Endothelial cell (in vitro differentiated cells): ENCODE measurements at places on chromosomes 13 and 19. TPM values are rescaled to one million over a fixed set of nuclear protein-coding genes. Genes with fewer than 3 reads are reported as not detected.
A peak's percentile ranks its signal among the peaks of the same experiment; 100 is the strongest.

PSG3 gene
- total RNA-seq, result not detected

ERVV-1 gene
- total RNA-seq, result not detected

SHC2 gene
- total RNA-seq, result 46.9 TPM

IZUMO4 gene
- 8.9 TPM for total RNA-seq

DNA sequence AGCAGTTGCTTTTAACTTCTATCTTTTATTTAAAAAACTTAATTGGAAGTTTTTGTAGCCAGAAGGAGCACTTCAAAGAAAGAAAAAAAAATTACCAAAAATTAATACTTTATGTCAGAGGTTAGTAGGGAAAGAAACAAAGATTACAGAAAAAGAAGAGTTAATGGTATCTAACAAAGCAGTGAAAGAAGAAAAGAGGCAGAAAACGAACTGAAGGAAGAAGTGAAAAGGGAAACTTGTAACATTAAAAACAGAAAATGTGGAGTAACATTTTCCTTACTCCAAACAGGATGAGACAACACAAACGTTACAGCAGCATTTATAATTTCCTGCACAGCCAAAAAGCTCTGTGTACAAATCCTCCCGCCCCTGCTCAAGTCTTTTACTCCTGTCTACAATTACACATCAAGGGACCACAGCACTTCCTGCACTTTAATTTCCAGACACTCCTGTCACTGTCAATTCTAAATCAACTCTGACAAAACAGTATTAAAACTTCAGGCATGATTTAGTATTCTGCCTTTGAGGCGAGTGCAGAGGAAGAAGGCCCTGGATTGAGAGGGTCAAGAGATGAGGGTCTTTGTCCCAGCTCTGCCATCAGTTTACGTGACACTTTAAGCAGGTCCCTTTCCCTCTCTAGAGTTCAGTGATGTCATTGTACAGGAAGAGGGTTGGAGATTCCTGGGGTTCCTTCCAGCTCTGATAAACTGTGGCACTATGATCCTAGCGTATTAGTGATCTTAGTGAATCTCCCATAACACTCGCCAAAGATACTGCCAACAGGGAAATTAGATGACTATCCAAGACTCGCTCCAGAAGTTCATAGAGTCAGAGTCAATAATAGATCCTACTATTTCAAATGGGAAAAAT lies 53.2 kb upstream of the LSM14A start:
- H3K27me3 ChIP-seq, result peaks cover 1% of the 10 kb centered on the region
- H3K27ac ChIP-seq, result no peak overlapping the region
- DNase-seq, result no peak
- no peak overlapping the region for H3K4me3 ChIP-seq

DNA sequence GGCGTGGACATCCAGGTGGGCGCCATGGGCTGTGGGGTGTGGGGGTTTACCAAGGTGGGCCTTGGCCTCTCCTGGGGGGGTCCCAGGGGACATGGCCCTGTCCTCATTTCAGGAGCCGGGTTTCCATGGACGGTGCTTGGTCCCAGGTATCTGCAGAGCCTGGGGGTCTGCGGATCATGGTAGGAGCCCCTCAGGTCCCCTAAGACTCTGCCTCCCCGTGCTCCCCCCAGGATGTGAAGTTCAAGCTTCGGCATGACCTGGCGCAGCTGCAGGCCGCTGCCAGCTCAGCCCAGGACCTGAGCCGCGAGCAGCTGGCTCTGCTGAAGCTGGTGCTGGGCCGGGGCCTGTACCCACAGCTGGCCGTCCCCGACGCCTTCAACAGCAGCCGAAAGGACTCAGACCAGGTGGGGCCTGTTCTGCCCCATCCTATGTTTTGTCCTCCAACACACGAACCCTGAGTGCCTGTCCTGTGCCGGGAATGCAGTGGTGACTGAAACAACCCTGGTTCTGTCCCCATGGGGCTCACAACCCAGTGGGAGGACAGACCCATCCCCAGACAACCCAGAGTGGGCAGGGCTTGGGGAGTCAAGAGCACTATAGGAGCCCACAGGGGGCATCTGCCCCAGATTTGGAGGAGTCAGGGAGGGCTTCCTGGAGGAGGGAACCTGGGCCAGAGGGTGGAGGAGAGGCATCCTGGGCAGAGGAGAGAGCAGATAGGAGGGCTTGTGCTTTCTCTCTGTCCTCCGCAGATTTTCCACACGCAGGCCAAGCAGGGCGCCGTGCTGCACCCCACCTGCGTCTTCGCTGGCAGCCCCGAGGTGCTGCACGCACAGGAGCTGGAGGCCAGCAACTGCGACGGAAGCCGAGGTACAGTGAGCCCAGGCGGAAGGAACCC lies 26.8 kb downstream of the DHX34 start:
- peaks cover 2% of the 10 kb centered on the region for H3K27me3 ChIP-seq
- H3K4me1 ChIP-seq, result peaks cover 2% of the 10 kb centered on the region
- H3K4me3 ChIP-seq, result peak overlapping the region; percentile 51
- no peak for DNase-seq
- H3K27ac ChIP-seq, result no peak overlapping the region
- peaks cover 29% of the 10 kb centered on the region for H3K36me3 ChIP-seq

DNA sequence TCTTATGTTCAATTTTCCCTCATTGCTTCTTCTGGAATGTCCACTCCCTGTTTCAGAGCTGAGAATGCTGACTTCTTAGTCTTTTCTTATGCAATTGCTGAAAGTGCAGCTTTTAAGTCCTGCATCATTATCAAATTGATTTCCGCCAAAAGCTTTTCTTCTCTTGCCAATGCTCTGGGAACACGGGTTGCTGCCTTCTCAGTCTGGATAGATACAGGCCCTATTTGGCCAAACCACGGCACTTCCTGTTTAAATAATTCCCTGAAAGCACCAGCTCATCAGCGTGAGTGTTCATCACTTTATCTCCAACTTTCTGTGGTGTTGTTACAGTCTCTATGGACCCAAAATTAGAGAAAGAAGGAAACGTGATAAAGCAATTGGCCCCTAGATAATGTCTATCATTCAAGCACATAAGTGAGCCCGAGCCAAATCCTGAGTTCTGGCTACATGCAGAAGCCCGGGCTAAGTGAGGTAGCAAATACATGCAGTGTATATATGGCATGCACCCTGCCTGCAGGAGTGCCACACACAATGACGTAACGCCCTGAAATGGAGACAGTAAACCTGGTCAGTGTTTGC lies 85.7 kb downstream of the CYSLTR2 start:
- peaks cover 3% of the 10 kb centered on the region for H3K27me3 ChIP-seq
- H3K4me3 ChIP-seq, result no peak overlapping the region
- no peak overlapping the region for H3K27ac ChIP-seq
- no peak for DNase-seq
- H3K4me1 ChIP-seq, result peaks cover 3% of the 10 kb centered on the region
- no peaks in the 10 kb centered on the region for H3K36me3 ChIP-seq

DNA sequence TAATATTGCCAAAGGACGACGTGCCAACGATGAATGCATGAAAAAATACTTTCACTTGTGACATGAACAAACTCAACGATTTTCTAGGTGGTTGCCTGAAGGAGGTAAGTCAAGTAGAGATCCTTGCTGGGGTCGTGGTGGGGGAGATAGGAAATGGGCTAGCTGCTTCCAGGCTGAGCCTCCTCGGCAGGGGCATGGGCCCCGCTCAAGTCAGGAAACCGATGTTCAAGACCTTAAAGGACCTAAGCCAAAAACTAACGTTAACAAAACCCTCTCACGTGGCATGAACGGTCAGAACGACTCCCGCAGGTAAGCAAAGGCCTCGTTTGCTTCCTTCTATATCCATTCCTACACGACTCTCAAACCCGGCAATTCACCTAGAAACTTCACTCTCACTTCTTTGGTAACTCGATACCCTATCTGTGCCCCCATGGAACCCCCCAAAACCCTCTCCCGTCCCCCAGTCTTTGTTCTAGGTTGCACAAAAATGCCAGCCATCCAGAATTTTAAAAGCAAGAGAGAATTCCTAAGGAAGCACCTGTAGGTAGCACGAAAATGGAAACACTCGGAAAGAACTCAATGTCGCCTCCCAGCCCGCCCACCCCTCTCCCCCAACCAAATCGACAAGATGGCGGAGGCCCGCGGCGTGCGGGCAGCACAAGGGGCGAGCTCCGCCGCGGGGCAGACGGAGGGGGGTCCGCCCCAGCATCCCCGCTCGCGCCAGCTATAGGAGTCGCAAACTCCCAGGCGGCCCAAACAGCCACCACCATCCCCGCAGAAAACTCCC lies 13.6 kb downstream of the ACP4 start:
- H3K27ac ChIP-seq, result peak overlapping the region; percentile 97
- peaks cover 20% of the 10 kb centered on the region for H3K4me1 ChIP-seq
- H3K27me3 ChIP-seq, result peaks cover 10% of the 10 kb centered on the region

GRCh38 chr13:99357941-99358340 lies 50.7 kb upstream of the GPR183 start:
- no peak for DNase-seq
- peak overlapping the region; percentile 43 for H3K4me3 ChIP-seq
- peaks cover 37% of the 10 kb centered on the region for H3K36me3 ChIP-seq
- H3K27ac ChIP-seq, result no peak overlapping the region

GRCh38 chr19:4518345-4519171 lies at the start of gene PLIN4:
Gene PLIN4 (minus strand): TSS chr19:4518486. CDS start chr19:4518272, 214 bp downstream.
- H3K36me3 ChIP-seq, result no peaks in the 10 kb centered on the region
- H3K4me3 ChIP-seq, result no peak within 1 kb of the TSS
- H3K27me3 ChIP-seq, result peaks cover 20% of the 10 kb centered on the region
- H3K4me1 ChIP-seq, result peaks cover 3% of the 10 kb centered on the region

- H3K36me3 ChIP-seq, result no peaks in the 10 kb centered on the region
- no peak overlapping the region for H3K27ac ChIP-seq
- H3K4me1 ChIP-seq, result peaks cover 2% of the 10 kb centered on the region
- no peak for DNase-seq
- peaks cover 4% of the 10 kb centered on the region for H3K27me3 ChIP-seq
- H3K4me3 ChIP-seq, result no peak overlapping the region
Measured at GRCh38 chr13:45943965-45944364, 92.4 kb upstream of the SIAH3 start.

- no peak for DNase-seq
- H3K4me1 ChIP-seq, result peaks cover 6% of the 10 kb centered on the region
- H3K27me3 ChIP-seq, result peaks cover 2% of the 10 kb centered on the region
- H3K4me3 ChIP-seq, result no peak overlapping the region
- no peaks in the 10 kb centered on the region for H3K36me3 ChIP-seq
Measured at GRCh38 chr19:44687888-44688287, 11.1 kb upstream of the CEACAM16 start.

DNA sequence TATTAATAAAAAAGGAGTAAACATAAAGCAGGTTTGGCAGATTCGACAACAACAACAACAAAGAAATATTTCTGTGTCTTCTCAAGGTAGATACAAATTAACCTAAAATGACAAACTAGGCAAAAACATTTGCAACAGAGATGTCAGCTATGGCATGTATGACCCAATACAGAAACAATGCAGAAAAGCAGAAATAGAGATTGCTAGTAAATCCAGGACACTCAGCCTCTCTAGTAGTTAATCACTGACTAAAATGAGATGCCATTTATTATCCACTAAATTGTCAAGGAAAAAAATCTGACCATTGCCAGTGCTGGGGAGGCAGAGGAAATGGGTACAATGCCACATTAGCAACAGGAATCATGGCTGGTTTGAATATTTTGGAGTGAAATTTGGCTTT lies 250.5 kb downstream of the TEX29 start:
- no peaks in the 10 kb centered on the region for H3K4me1 ChIP-seq
- peaks cover 24% of the 10 kb centered on the region for H3K36me3 ChIP-seq
- no peak for DNase-seq
